Inflammatory macrophage treated with lipopolysaccharide for 4 hours (primary cell): ENCODE measurements at places on chromosomes 4 and X.

- DNase-seq = no peak
Observed at GRCh38 chrX:139170526-139171173, 359.9 kb upstream of the F9 start.

GRCh38 chrX:100895365-100896075 is 21.4 kb upstream of the NOX1 start:
- DNase-seq = no peak

DNA sequence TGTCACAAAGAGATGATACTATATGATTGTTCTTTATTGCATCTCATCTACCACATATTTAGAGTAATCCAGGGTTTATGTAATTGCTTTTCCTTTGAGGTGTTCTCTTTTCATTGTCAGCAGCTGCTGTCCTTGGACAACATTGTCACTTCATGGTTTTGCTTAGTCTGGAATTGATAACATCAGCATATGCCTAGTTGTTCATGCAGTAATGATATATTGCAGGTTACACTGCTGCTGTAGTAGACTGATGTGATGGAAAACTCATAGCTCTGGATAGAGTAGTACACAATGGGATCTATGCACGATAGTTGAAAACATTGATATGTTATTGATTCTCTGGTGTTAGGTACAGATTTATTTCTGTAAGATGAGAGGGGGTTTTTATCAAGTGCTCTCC is 13.7 kb downstream of the NEIL3 start:
- DNase-seq = no peak

- no peak for DNase-seq
Observed at GRCh38 chr4:128333309-128334018, 45.9 kb upstream of the PGRMC2 start.

- DNase-seq = no peak
Observed at GRCh38 chrX:63561425-63561824, 210.3 kb upstream of the SPIN4 start.

DNA sequence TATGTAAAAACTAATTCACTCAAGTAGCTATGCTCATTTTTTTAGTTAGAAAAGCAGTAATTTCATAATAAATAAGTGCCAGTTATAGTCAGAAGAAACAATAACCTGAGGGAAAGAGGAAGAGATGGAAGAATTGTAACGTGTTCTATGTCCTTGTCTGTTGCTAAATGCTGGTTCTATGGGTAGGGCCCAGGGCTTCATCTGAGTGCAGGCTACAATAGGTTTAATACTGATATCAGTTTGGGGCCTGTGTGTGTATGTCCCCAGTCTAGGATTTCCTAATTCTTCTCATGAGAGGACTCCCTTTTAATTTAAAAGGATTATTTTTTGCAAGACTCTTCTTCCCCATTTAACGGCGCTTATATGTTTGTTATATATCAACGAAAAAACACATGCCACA is 3.3 kb upstream of the EREG start:
- no peak for DNase-seq

GRCh38 chrX:73563738-73564068 is 706 bp downstream of the CHIC1 start:
- DNase-seq = no peak

DNA sequence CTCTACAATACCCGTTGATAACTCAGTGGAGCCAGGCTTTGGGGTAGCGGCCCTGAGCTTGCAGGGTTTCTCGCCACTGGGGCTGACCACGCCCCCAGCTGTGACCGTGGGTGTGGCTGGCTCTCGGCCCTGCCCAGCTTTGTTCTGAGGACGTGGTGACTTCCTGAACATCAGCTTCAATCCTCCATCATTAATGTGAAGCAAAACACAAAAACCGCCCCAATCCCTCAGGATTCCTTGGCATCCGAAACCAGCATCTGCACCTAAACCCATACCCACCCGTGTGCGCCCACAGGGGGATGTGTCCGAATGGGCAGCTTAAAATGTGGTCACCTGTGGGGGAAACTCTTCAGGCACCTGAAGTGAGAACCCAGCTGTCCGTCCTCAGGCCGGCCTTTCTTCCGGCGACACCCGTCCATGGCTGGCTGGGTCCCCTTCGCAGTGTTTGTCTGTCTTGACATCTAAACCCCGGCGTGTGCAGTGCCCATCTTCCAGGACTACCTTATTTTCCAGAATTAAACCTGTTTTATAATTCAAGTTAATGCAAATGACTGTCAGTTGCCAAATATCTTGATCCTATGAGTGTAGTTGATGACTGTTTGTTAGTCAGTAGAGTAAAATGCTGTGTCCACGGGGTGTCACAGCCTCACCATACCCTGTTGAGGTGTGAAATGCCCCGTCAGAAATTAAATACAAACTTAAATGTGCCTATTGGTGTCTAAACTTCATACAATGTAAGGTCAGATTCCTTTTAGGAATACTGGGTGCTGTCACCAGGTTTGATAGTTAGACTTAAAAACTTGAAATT is 27.3 kb downstream of the NELFA start:
- peak; percentile 2 for DNase-seq

GRCh38 chrX:123408821-123409737 is 225.0 kb downstream of the GRIA3 start:
- DNase-seq = no peak

- no peak for DNase-seq
Observed at GRCh38 chrX:150255441-150256296, 107.4 kb upstream of the MAMLD1 start.

- no peak for DNase-seq
Observed at GRCh38 chrX:153762626-153763173, 1.3 kb upstream of the PLXNB3 start.

- no peak for DNase-seq
Observed at GRCh38 chr4:183591301-183591700, 67.7 kb downstream of the RWDD4 start.

DNA sequence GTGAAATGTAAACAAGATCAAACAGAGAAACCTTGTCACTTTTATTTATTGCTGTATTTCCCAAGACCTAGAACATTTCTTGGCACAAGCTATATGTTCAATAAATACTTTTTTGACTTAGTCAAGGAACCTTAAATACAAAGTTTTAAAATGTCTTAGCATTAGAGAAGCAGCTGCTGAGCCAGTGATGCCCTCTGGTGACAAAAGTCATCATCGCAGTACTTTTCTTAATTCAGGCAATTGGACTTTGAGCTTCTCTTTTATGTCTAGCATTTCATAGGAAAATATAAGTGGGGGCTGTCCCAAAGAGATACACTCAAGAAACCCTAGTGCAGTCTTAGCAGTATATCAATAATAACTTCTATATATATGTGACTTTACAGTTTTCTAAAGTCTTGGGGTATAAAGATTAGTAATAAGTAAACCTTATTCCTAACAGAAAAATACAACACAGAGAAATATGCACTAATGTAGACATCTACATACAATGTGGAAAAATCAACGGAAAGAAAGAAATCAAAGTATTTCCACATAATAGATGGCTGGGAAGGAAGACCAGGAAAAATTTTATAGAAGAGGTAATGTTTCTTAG is 118.4 kb downstream of the DTHD1 start:
- DNase-seq = peak; percentile 48
